Stomach (tissue), 19 donors: ENCODE measurements at places on chromosomes 6 and 20. TPM values are rescaled to one million over a fixed set of nuclear protein-coding genes. Genes with fewer than 3 reads are reported as not detected.
A peak's percentile ranks its signal among the peaks of the same experiment; 100 is the strongest.

Gene CCND3
- polyA plus RNA-seq, result 77.2 TPM

Gene XKR7
- polyA plus RNA-seq, result not detected

Gene EYS
- not detected for polyA plus RNA-seq

Gene SLC17A2
- not detected for polyA plus RNA-seq

Gene TFAP2B
- polyA plus RNA-seq, result not detected

Gene BEND6
- polyA plus RNA-seq, result 0.33 TPM

Gene PTP4A1
- polyA plus RNA-seq, result 10.0 TPM

Gene MYLIP
- 9.9 TPM for polyA plus RNA-seq

Gene FOXA2
- polyA plus RNA-seq, result 13.3 TPM

Gene PHF3
- polyA plus RNA-seq, result 8.3 TPM

Gene GRM1
- not detected for polyA plus RNA-seq

- H3K27me3 ChIP-seq, result no peaks in the 10 kb centered on the region
- H3K4me3 ChIP-seq, result no peak overlapping the region
- no peaks in the 10 kb centered on the region for H3K36me3 ChIP-seq
Observed at GRCh38 chr20:62764156-62764935, 31.9 kb upstream of the MRGBP start.

GRCh38 chr6:113281014-113281413 is 576.1 kb upstream of the MARCKS start:
- H3K27ac ChIP-seq, result no peak overlapping the region
- no peaks in the 10 kb centered on the region for H3K27me3 ChIP-seq
- H3K36me3 ChIP-seq, result no peaks in the 10 kb centered on the region

DNA sequence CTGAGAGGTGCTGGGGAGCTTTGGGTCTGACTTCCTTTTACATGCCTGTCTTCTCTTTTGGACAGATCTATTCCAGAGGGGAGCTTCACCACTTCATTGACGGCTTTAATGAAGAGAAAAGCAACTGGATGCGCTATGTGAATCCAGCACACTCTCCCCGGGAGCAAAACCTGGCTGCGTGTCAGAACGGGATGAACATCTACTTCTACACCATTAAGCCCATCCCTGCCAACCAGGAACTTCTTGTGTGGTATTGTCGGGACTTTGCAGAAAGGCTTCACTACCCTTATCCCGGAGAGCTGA is 13.1 kb downstream of the PRDM1 start:
- H3K36me3 ChIP-seq, result no peaks in the 10 kb centered on the region
- DNase-seq, result no peak
- H3K27ac ChIP-seq, result peak overlapping the region; percentile 87
- H3K4me3 ChIP-seq, result peak overlapping the region; percentile 35
- H3K27me3 ChIP-seq, result no peaks in the 10 kb centered on the region

GRCh38 chr20:44186201-44186600 is 787 bp downstream of the JPH2 start:
- peak overlapping the region; percentile 78 for H3K27ac ChIP-seq
- H3K36me3 ChIP-seq, result no peaks in the 10 kb centered on the region
- peaks cover 14% of the 10 kb centered on the region for H3K27me3 ChIP-seq
- no peak for DNase-seq

DNA sequence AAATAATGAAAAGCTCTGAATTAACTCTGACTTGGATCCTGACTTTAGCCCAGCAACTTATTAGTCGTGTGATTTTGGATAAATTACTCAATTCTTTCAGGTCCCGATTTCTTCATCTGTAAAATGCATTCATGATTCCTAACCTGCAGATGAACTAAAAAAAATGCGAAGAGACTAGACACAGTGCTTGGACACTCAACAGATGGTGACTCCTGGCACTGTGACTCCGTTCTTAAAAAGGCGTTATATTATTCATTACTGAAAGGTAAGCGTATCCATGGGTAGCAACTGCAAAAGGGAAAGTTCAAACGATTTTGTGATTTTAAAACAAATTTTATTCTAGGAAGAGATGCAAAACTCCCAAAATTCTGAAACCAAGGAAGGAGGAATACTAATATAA is 226.3 kb downstream of the KIF16B start:
- no peaks in the 10 kb centered on the region for H3K27me3 ChIP-seq
- H3K4me3 ChIP-seq, result no peak overlapping the region
- H3K27ac ChIP-seq, result no peak overlapping the region
- no peaks in the 10 kb centered on the region for H3K4me1 ChIP-seq
- no peak for DNase-seq

DNA sequence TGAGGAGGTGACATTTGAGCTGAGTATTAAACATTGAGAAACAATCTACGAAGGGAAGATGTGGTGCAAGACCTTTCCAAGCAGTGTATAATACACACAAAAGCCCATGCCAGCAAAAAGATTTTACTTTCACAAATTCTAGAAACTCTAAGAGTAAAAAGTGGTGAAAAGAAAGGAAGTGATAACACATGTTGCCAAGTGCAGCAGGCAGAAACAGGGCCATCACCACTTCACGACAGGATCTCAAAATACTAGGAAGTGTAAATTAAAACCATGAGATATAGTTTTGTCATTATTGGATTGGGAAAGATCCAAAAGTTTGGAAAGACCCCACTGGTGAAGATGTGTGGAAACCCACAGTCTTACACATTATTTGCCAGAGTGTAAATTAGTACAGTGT is 1.7 kb upstream of the ENTPD6 start:
- no peak overlapping the region for H3K4me3 ChIP-seq
- no peaks in the 10 kb centered on the region for H3K36me3 ChIP-seq
- DNase-seq, result no peak

DNA sequence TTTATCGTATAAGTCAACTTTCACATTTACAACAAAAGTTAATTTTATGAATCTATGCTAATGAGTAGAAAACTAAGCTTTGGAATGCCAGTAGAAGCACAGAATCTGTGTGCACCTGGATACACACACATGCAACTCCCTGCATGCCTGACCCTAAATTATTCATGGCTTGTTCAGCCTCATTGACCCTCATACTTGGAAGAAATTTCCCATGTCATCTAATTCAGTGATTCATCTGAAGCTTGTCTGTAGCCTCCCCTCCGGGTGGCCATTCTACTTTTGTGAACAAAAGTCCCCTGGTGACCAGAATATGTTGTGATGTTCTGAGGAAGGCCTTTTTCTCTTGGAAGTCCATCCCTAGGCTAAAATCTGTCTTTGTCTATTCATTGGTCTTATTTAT is 1078.4 kb downstream of the KIF16B start:
- H3K27ac ChIP-seq, result no peak overlapping the region
- H3K4me3 ChIP-seq, result no peak overlapping the region
- DNase-seq, result no peak
- H3K36me3 ChIP-seq, result no peaks in the 10 kb centered on the region
- no peaks in the 10 kb centered on the region for H3K27me3 ChIP-seq

DNA sequence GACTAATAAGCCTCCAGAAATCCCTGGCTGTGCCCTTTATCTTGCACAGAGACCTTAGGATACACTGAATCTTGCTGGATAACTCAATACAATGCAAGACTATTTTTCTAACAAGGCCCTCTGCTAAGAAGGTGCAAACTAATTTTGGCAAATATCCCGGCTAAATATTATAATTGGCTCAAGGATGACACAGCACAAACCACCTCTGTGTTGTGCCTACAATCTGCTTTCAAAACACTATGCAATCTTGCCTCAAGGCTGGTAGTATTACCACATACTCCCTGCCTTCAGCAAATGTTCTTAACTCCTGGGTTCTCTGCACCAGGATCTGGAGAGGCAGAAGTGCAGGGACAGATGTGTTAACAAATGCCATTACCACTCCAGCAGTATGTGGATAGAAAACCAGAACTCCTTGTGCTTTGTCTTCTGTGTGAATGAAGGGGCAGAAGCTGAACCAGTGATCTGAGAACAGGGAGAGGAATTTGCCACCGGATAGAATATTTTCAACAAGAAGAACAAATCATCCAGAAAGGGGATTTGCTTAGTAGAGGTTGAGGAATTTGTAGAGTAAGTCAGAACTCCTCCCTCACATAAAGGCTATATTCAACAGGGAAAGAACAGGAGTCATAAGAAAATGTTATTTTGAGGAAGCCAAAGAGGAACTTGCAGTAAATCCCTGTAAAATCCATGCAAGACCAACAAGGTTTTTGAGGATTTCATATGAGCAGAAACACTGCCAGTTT is 74.1 kb upstream of the SLC4A11 start:
- H3K27ac ChIP-seq, result peak overlapping the region; percentile 23
- H3K27me3 ChIP-seq, result no peaks in the 10 kb centered on the region
- peaks cover 17% of the 10 kb centered on the region for H3K4me1 ChIP-seq
- H3K36me3 ChIP-seq, result peaks cover 8% of the 10 kb centered on the region

DNA sequence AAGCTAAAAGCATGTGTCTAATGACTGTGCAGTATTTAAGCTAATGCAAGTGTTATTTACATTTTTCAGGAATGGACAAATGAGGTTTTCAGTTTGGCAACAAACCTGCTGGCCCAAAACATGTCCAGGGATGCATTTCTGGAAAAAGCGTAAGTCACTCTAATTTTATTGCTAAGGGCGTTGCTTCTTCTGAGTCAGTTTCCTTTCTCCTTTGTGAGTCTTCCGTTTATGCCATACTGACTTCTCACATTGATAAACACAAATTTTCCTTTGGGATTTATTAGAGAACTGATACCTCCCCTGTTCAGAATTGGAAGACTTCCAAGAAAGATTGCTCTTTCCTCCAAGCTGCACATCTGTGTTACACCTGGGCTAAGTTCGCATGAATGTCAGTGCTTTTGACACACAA is 422.9 kb upstream of the PLCB4 start:
- H3K27me3 ChIP-seq, result no peaks in the 10 kb centered on the region
- H3K36me3 ChIP-seq, result no peaks in the 10 kb centered on the region
- peak overlapping the region; percentile 10 for H3K27ac ChIP-seq
- no peak for DNase-seq
- peaks cover 10% of the 10 kb centered on the region for H3K4me1 ChIP-seq

- peak; percentile 46 for DNase-seq
- no peak overlapping the region for H3K4me3 ChIP-seq
- H3K27me3 ChIP-seq, result no peaks in the 10 kb centered on the region
- no peak overlapping the region for H3K27ac ChIP-seq
Observed at GRCh38 chr20:5784735-5785134, 34.5 kb downstream of the SHLD1 start.

DNA sequence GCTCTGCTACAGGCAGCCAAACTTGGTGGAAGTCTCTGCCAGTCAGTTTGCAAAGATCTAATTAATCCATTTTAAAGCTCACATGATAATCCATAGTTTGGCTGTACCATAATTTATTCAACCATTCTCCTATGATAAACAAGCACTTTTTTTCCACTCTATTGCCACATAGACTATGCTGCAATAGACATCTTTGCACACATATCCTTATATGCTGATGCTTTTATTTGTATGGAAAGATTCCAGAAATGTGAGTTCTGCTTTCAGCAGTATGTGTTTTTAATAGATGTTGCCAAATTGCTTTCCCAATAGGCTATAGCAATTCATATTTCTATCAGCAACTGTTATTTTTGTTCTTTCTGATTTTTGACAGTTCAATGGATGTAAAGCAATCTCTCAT is 628.0 kb downstream of the KIF16B start:
- no peaks in the 10 kb centered on the region for H3K4me1 ChIP-seq
- no peak overlapping the region for H3K27ac ChIP-seq
- H3K36me3 ChIP-seq, result no peaks in the 10 kb centered on the region

DNA sequence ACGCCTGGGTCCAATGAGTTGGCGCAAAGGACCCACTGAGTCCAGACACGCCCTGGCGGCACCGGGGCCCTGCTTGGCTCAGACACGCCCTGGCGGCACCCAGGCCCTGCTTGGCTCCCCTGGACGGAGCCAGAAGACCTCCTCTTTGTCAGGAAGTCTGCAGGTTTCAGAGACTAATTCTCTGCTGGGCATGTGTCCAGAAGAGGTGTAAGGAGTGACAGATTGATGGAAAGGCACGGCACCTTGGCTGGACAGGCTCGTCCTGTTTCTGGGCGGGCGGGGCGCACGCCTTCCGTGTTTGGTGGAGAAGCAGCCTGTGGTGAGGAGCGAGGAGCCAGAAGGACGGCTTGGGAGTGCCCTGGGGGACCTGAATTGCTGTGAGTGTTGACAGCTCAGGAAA is 23.1 kb upstream of the DACT2 start:
- peaks cover 8% of the 10 kb centered on the region for H3K27me3 ChIP-seq
- H3K4me3 ChIP-seq, result no peak overlapping the region
- no peak overlapping the region for H3K27ac ChIP-seq

GRCh38 chr6:40936818-40937251 is 102.2 kb downstream of the UNC5CL start:
- no peak overlapping the region for H3K4me3 ChIP-seq
- peaks cover 9% of the 10 kb centered on the region for H3K4me1 ChIP-seq
- DNase-seq, result peak; percentile 37
- no peaks in the 10 kb centered on the region for H3K27me3 ChIP-seq
- H3K27ac ChIP-seq, result no peak overlapping the region

DNA sequence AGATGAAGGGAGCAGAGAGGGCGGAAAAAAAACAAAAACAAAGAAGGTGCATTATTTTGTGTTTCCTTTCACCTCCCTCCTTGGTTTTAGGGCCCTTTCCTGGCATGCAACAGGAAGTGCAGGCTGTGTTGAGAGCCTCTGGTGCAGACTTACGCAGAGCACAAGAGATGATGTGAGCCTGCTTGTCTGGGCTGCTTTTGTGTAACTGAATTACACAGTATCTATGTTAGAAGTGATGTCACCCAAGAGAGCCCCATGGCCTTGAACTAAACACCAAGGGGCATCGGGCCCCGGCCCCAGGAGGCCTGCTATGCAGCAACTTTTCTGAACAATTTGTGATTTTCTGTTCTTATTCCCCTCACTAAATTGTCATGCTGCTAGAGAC is 25.5 kb downstream of the GNAS start:
- H3K4me1 ChIP-seq, result no peaks in the 10 kb centered on the region
- no peaks in the 10 kb centered on the region for H3K27me3 ChIP-seq
- H3K27ac ChIP-seq, result no peak overlapping the region
- no peaks in the 10 kb centered on the region for H3K36me3 ChIP-seq

DNA sequence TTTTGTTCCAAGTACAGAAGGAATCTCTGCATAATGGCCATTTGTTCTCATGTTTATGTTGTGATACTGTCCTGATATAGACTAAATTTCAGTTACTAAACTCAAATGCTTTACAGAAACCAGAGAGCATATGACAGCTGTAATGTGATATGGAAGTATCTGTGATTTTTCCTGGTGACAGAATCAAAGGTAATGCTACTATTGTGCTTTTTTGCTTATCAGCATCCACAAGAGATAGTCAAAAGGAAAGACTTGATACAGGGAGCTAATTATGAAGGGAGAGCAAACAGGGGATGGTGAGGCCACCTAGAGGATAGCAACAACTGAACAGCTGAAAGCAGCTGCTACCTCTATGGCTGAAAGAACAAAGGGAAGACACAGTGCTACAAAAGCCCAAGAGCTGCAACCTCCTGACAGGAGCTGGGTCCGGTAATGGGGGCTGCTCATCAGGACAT is 181.4 kb downstream of the PHF3 start:
- H3K36me3 ChIP-seq, result no peaks in the 10 kb centered on the region
- no peak overlapping the region for H3K27ac ChIP-seq
- no peaks in the 10 kb centered on the region for H3K27me3 ChIP-seq
- peak; percentile 31 for DNase-seq

GRCh38 chr6:158816803-158817727 is 2.1 kb downstream of the EZR start:
- H3K4me3 ChIP-seq, result peak overlapping the region; percentile 87
- peaks cover 18% of the 10 kb centered on the region for H3K4me1 ChIP-seq
- no peaks in the 10 kb centered on the region for H3K27me3 ChIP-seq
- H3K36me3 ChIP-seq, result peaks cover 20% of the 10 kb centered on the region

GRCh38 chr6:151763938-151764680 is 43.4 kb upstream of the ESR1 start:
- peak overlapping the region; percentile 35 for H3K4me3 ChIP-seq
- peak; percentile 94 for DNase-seq
- peaks cover 16% of the 10 kb centered on the region for H3K4me1 ChIP-seq
- no peaks in the 10 kb centered on the region for H3K36me3 ChIP-seq
- H3K27ac ChIP-seq, result peak overlapping the region; percentile 10
